ENCODE measurements at places on chromosomes 11 and 22.

- DNase-seq, result no peak
Observed at GRCh38 chr11:13963169-13963948, 836 bp downstream of the SPON1 start.

- no peak for DNase-seq
Observed at GRCh38 chr11:46414879-46415278, 23.3 kb upstream of the CHRM4 start.

GRCh38 chr11:82305123-82305522 lies 428.5 kb downstream of the FAM181B start:
- DNase-seq, result no peak

GRCh38 chr11:41947392-41947791 lies 487.9 kb upstream of the LRRC4C start:
- no peak for DNase-seq

GRCh38 chr11:113153847-113154246 lies 160.5 kb upstream of the TTC12 start:
- DNase-seq, result no peak
